ENCODE measurements at places on chromosomes 1 and 21.

DNA sequence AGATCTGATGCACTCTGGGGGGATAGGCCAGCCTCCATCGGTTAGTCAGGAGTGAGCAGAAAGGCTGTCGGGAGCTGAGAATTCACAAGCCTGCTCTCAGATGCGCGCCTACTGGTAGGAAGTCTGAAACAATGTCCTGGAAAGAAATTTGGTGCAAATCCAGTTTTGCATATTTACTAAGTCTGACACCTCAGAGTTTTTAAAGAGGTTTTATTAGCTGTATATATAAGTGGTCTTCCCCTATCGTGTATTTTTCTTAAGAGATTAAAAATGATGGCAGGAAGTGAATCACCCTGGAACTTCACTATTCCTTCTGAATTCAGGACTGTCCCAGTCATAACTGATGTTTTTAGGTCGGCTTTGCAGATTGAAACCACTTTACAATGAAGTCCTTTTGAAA is 99.8 kb upstream of the C1orf105 start:
- DNase-seq = no peak

DNA sequence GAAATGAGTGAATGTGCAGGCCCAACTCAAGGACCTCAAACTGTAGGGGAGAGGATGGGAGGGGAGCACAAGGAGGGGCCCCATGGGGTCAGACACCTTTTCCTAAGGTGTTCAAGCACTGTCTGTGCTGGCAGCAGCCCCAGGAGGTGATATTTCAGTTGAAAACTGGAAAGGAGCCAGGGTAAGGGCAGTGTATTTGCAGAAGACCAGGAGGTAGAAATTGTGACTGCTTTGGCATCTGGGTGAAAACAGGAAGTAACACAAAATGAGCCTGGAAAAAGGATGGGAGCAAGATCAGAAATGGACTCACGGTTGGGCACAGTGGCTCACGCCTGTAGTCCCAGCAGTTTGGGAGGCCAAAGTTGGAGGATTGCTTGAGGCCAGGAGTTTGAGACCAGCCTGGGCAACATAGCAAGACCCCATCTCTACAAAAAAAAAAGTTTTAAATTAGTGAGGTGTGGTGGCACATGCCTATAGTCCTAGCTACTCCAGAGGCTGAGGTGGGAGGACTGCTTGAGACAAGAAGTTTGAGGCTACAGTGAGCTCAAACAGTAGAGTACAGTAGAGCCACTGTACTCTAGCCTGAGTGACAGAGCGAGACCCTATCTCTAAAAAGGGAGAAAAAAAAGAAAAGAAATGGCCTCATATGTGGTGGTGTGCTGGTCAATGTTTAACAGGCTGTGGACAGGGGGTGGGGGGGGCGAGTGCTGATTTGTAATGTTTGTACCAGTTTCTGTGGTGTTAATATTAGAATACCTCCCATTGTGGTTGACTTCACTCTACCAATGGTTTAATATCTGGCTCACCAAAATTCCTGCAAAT is 76.2 kb upstream of the ANGPTL1 start:
- DNase-seq = no peak

DNA sequence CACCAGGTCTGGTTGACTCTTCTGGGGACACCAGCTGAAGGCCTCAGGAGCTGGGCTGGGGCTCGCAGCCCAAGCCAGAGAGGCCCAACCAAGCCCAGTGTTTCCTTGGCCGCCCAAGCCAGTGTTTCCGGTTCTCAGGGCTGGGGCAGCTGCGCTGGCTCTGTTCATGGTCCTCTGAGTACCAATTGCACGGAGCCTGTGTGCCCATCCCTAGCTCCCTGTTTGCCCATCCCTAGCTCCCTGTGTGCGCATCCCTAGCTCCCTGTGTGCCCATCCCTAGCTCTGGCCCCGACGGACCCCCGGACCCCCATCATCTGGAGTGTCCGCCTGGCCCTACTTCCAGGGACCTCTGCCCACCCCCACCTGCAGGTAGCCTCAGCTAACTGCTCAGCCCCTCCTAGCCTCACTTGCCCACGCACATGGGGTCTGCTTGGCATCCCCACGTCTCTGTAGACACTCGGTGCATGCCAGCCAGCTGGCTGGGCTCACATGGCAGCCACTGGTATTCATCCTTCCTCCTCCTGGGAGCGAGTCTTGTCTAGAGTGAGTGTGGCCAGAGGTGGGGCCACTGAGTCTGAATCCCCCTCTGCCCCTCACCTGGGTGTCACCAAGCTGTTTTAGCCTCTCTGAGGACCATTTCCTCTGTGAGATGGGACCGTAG is 64.0 kb downstream of the WNT9A start:
- no peak for DNase-seq

GRCh38 chr1:183082650-183083049 is 59.4 kb downstream of the LAMC1 start:
- DNase-seq = no peak

DNA sequence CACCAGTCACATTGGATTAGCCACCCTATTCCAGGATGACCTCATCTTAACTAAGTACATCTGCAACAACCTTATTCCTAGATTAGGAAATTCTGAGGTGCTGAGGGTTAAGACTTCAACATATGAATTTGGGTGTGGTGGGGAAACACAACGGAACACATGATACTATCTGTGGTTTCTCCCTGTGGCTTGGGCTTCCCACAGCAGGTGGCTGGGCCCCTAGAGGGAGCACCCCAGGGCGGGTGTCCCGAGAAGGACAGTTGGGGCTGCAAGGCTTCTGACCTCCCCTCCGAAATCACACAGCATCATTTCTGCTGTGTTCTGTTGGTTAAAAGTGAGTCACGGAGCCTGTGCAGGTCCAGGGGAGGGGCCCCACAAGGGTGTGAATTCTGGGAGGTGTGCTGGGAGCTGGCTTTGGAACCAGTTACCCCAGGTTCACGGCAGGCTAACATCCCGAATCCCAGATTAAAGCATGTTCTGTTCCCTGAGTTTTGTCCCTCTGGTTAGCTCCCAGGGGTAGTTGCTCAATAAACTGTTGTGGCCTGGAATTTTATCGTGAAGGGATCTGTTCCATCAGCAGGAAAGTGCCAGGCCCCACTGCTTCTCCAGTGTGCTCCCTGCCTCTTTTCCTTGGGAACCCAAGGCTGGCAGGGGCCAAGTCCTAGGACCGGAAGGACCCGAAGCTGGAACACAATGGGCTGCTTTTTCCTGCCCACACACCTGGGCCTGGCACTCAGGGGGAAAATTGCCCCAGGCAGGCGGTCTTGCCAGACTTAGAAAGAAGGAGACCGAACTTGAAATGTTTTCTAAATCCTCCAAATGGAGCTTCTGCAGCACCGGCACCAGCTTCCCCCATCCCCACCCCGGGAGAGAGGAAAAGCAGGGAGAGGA is 154.0 kb upstream of the WNT4 start:
- no peak for DNase-seq

DNA sequence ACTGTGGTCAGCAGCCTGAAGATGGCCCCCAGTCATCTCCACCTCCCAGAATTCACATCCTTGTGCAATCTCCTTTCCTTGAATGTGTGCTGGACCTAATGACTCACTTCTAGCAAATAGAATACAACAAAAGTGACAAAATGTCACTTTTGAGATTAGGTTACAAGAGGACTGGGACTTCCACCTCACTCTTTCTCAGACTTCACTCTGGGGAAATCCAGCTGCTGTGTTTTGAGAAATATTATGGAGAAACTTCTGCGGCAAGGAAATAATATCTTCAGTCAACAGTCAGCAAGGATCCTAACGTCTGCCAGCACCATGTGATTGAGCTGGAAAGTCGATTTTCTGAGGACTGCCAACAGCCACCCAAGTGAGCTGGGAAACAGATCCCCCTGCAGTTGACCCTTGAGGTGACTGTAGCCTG is 70.5 kb upstream of the GADD45A start:
- DNase-seq = no peak

DNA sequence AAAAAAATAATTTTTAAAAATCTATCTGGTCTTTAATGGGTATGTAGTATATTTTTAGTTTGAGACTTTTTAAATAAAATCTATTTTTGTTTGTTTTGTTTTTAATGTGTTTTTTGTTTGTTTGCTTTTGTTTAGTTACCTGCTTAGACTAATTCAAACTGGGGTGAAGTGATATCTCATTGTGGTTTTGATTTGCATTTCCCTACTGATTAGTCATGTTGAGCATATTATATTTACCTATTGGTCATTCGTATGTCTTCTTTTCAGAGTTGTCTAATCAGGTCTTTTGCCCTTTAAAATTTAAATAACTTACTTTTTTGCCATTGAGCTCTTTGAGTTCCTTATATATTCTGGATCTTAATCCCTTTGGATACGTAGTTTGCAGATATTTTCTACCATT is 20.3 kb downstream of the CD1B start:
- no peak for DNase-seq

All from GM10248 (cell line).